ENCODE measurements at places on chromosomes 7 and 10. TPM values are rescaled to one million over a fixed set of nuclear protein-coding genes. Genes with fewer than 3 reads are reported as not detected.

SEMA3C gene
- polyA plus RNA-seq, result 89.8 TPM

TMEM225B gene
- 1.6 TPM for polyA plus RNA-seq

WASHC2A gene
- 63.5 TPM for polyA plus RNA-seq

FRMPD2 gene
- polyA plus RNA-seq, result 2.2 TPM

MKX gene
- 1.2 TPM for polyA plus RNA-seq

TMEM130 gene
- polyA plus RNA-seq, result 0.18 TPM

OLAH gene
- polyA plus RNA-seq, result not detected

CUTC gene
- polyA plus RNA-seq, result 22.6 TPM

EPO gene
- not detected for polyA plus RNA-seq

CLDN4 gene
- 99.4 TPM for polyA plus RNA-seq

CRYGN gene
- 0.43 TPM for polyA plus RNA-seq

CLRN3 gene
- polyA plus RNA-seq, result not detected

ARMS2 gene
- not detected for polyA plus RNA-seq

CYP2C8 gene
- 9.6 TPM for polyA plus RNA-seq

NEUROG3 gene
- not detected for polyA plus RNA-seq

BMPER gene
- polyA plus RNA-seq, result 46.5 TPM

DDC gene
- 8.5 TPM for polyA plus RNA-seq

CRCP gene
- polyA plus RNA-seq, result 36.0 TPM

NUTM2A gene
- 4.5 TPM for polyA plus RNA-seq

TRUB1 gene
- 26.6 TPM for polyA plus RNA-seq

INHBA gene
- 1.1 TPM for polyA plus RNA-seq

ZNF735 gene
- not detected for polyA plus RNA-seq

SFRP5 gene
- 6.4 TPM for polyA plus RNA-seq

MSS51 gene
- 4.2 TPM for polyA plus RNA-seq

SOSTDC1 gene
- 32.8 TPM for polyA plus RNA-seq

ZNF117 gene
- 78.6 TPM for polyA plus RNA-seq

ENO4 gene
- 3.0 TPM for polyA plus RNA-seq

MCM10 gene
- polyA plus RNA-seq, result 13.1 TPM

HPS1 gene
- polyA plus RNA-seq, result 40.1 TPM

Data from left lung (tissue), 14 donors.